HTR-8/SVneo (cell line): ENCODE measurements at places on chromosomes 6 and 20.
A peak's percentile ranks its signal among the peaks of the same experiment; 100 is the strongest.

GRCh38 chr6:7617801-7618764 lies 28.1 kb downstream of the SNRNP48 start:
- peak; percentile 64 for DNase-seq

DNA sequence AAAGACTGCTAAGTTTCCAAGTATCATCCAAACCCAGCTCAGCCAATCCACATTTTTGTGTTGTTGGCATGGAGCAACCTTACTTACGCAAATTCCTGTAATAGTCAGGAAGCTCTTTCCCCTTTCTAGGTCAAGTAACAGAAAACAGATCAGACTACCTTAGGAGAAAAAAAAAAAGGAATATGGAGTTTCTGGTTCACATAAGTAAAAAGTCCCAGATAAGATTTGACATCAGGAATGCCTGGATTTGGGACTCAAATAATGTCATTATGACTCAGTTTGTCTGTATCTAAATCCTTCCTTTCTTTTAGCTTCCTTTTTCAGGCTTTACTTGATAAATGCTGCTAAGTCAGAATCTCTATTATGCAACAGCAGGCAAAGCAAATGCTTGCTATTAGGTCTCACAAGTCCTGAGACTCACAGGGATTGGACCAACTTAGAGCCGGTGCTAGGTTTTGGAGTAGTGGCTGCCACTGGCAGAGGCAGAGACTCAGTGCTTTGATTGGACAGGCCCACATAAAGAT lies 44.5 kb downstream of the NCOA7 start:
- no peak for DNase-seq

GRCh38 chr6:30447237-30447636 lies 42.1 kb upstream of the HLA-E start:
- no peak for DNase-seq

DNA sequence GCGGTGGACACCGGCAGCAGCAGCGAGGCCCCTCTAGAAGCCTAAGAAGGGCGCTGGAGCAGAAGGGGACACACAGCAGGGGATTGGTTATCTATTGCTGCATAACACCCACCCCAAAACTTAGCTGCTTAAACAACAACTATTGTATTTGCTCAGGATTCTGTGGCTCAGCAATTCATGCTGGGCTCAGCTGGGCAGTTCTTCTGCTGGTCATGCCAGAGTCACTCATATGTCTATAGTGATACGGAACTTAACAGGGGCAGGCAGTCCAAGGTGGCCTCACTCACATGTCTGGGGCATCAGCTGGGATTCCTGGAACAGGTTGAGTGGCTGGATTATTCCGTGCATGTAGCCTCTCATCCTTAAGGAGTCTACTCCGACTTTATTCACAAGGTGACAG lies 17.6 kb upstream of the PPP1R16B start:
- DNase-seq, result no peak

DNA sequence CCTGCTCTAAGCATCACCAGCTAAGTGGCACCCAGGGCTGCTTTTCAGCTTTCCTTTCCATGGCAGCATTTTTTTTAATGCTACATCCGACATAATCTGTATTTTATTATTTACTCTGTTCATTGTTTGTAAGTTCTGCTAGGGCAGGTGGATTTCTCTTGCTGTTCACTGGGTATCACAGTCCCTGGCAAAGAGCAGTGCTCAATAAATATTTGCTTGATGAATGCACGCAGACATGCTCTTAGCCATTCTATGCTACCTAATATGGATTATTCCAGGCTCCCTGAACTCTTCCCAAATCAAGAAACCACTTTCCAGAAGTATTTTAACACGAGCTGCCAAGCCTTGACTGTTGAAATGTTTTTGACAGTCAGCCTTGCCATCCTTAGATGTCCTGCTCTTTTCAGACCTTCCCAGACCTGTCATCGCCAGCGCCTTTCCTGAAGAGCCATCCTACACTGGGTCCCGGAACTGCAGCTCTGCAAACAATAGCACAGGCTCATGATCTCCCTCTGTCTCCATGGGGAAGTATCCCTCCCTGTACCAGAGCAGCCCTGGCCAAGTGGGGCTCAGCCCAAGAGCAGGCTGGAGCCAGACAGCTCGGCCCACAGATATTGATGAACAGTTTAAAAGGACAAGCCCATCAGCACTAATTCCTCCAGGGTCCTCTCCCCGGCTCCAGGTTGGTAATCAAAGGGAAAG lies 136.5 kb upstream of the CDH4 start:
- no peak for DNase-seq

DNA sequence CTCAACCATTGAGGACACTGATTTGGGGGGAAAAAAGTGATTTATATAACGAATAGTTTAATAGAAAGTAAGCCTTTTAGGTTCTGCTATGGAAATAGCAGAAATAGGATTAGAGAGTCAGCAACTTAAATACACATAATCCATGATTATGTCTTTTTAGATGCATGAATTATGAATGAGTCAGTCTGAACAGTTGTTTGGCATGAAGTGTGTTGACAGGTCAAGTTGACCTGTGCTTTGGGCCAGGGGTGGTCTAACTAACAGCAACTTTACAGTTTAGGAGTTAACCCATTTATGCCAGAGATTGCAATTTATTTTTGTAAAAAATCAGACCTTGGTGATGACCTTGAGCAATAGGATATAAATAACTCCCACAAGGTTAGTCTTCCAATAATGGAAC lies 191.3 kb downstream of the MTFR2 start:
- no peak for DNase-seq

DNA sequence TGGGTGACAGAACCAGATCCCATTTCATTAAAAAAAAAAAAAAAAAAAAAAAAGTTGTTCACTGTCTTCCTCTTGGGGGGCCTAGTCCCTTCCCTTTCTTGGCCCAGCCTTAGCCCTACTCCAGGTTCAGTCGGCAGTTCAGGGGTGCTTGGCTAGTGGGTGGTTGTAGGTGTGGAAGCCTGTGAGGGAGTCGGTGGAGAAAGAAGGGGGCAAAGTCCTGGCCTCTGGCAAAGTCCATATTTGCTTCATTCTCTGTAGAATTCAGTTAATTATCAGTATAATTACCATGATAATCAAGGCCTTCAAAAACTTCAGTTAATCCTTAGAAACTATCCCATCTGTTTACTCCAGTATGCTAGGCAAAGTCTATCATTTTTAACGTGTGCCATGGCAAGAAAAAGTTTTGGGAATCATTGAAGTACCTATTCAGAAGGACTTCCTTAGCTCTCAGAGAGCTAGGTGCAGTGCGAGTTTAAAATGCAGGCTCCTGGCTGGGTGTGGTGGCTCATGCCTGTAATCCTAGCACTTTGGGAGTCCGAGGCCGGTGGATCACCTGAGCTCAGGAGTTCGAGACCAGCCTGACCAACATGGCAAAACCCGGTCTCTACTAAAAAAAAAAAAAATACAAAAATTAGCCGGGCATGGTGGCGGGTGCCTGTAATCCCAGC lies 205.7 kb upstream of the ARG1 start:
- no peak for DNase-seq

- DNase-seq, result no peak
Observed at GRCh38 chr6:36334832-36335459, 1.7 kb downstream of the BNIP5 start.

GRCh38 chr6:148455225-148455624 lies 112.6 kb downstream of the SASH1 start:
- DNase-seq, result no peak

DNA sequence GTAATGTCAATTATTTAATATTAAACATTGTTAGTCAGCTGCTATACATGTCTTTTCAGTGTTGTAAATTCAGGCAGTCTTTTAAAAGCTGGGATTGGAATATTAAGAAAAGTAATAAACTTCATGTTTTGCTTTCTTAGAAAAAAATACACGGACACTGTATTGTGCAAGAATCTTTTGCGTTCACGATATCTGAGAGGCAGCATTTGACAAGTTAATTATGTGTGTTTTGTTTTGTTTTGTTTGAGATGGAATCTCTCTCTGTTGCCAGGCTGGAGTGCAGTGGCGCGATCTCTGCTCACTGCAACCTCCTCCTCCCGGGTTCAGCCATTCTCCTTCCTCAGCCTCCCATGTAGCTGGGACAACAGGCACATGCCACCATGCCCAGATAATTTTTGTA lies 1661.3 kb downstream of the HACE1 start:
- no peak for DNase-seq

DNA sequence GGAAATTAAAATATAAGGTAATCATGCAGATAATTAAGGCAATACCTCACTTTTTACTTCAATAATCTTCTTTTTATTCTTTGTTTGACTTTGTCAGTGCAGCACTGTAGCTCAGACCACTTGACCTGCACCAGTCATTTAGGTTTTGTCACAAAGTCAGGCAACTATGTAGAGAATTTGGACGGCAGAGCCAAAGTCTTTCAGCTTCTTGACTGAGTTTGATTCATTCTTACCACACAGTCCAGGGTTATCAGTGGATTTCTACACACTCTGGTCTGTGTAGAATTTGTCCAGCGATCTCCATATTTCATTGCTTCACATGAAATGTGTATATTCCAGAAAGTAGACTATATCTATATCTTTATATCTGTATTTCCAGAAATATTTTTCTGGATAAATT lies 107.3 kb downstream of the TFAP2B start:
- no peak for DNase-seq
